NCI-H187 (cell line): ENCODE measurements at places on chromosomes 3 and 15.

DNA sequence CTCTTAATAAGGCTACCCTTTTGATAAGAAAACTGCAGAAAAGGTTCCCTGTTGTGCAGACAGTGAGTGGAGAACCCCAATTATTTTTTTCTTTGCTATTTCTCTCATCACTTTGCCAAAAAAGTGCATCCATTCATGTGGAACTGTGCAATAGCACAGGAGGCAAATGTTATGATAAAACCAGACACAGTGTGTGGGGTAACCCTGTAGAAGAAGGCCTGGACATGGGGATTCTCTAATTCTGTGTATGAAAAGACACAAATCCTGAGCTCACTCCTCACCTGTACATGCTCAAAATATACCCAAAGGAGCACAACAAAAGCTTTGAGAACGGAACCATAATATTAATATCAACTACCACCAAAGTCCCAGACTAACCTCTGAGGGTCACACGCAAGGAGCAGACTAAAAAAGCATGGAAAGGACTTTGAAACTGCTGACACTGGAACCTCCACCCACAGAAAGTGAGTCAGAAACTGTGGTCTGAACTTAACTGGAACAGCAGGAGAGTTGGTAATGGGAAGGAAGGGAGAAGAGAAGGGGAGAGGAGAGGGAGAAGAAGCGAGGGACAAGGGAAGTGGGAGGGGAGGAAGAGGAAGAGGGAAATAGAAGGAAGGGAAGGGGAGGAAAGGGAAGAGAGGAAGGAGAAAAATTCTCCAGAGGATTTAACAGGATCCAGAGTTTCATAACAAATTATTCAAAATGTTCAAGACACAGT, 299.9 kb downstream of the TBC1D5 start:
- DNase-seq, result no peak

- DNase-seq, result no peak
Observed at GRCh38 chr3:64199932-64200331, 25.3 kb downstream of the PRICKLE2 start.

GRCh38 chr3:187401856-187402255, 33.7 kb downstream of the RTP4 start:
- DNase-seq, result no peak

DNA sequence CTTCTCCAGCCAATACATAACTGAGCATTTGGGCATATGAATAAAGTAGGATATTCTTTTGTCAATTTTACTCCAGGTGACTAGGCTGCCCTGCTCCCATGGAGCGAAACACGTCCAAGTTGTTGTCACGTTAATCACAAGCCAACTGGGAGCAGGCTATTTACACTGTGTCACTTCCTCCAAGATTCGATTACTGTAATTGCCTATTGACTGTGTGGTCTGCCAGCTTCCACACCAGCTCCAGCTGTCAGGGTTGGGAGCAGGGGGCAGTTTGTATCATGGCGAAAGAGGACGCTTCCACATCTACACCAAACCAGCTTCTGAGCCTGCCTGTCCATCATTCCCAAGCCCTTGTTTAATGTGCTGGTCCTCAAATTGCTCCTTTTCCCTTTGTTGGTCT, 89.2 kb upstream of the RORA start:
- no peak for DNase-seq

DNA sequence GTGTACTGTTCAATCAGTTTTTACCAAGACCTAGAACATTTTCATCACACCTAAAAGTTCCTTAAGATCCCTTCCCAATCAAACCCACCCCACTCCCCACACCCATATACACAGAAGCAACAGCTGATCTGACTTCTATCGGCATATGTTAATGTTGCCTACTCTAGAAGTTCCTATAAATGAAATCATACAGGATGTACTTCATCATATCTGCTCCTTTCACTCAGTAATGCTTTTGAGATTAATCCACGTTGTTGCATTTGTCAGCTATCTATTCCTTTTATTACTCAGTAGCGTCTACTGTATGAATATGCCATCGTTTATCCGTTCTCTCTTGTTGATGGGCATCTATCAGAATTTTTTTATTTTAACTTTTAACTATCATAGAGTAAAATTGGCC, 14.3 kb upstream of the FILIP1L start:
- DNase-seq, result no peak

GRCh38 chr15:22263738-22264137, 183.4 kb downstream of the OR4M2 start:
- no peak for DNase-seq

- DNase-seq, result no peak
Observed at GRCh38 chr15:67865331-67865730, 25.5 kb upstream of the RNU6-1 start.

DNA sequence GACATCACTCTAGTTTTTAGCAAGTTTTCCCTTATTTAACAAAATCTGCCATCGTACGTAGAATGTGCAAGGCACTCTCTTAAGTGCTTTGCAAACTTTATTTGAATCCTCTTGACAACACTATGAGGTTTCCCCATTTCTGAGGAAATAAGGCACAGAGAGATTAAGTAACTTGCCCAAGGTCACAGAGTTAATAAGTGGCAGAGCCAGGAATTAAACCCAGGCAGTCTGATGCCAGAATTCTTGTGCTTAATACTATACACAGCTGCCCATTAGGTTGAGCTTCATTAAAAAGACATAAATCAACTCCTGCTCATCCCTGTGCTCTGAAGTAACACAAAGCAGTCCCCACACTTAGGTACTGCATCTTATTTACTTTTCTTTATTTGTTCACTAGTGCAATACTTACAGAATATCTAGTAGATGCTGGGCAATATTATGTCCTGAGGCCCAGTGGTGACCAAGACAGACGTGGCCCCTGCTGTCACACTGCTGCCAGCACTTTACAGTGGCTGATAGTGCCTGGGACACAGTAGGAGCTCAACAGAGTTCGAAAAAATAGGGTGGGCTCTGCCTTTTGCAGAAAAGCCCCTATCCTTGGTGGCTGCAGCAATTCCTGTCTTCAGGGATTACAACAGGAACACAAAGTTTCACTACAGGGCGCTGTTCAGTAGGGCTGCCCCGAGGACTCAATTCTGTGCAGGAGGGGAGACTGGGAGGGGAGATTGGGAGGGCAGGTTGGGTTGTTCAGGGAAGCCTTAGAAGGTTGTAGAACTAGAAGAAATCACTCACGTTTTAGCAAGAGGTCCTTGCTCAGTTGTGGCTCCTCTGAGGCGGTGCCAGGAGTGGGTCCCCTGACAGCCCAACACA, 138.3 kb upstream of the TPM1 start:
- no peak for DNase-seq

GRCh38 chr3:71101626-71102025, 481.9 kb downstream of the FOXP1 start:
- no peak for DNase-seq

DNA sequence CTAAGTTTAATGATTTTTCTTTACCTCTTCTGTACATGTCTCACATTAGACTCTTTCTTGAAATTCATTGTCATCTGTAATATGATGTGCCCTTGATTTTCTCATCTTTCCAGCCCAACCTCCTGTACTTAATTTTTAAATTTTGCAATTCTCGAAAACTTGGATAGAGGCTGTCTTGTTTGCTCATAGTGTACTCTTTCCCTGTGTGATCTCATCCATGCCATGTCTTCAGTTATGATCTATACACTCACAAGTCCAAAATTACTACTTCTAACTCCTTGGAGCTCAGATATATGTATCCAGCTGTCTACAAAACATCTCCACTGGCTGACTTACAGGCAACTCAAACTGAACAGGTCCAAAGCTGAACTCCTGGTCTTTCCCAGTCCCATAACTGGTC, 42.2 kb downstream of the CD200 start:
- no peak for DNase-seq

DNA sequence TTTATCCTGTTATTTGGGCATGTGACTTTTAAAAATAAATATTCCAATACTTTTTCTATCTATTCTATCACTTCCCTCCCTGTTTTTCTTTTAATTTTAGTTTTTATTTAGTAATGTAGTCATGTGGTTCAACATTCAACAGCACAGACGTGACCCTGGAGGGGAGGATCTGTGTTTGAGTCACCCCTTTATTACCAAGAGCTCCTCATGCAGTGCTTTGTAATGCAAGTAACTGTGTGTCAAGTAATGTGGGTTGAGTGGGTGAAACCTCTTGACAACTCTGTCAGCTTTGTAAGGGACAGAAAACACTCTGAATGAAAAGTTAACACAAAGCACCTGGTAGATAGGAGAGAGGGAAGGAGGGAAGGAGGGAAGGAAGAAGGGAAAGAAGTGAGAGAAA, 89.7 kb upstream of the FGF12 start:
- DNase-seq, result no peak

GRCh38 chr3:47586746-47587145, 8.1 kb upstream of the CSPG5 start:
- no peak for DNase-seq

GRCh38 chr3:38129058-38129457, 7.9 kb downstream of the ACAA1 start:
- no peak for DNase-seq

DNA sequence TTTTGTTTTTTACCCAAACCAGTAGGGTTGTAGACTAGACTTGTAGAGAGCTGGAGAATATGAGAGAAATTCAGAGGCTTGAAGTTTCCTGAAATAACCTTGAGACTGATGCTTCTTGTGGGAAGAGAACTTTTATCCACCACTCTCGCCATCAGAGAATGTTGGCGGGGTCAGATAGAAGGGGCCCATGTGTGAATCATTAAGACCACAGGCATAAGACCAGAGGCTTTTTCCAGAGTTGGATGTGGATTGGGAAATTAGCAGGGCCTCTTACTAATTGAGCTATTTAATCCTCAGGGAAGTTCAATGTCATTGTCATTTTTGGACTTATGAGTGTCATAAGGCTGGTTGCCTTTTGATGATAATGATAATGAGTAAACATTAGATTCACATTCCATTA, 246.9 kb upstream of the THRB start:
- no peak for DNase-seq

DNA sequence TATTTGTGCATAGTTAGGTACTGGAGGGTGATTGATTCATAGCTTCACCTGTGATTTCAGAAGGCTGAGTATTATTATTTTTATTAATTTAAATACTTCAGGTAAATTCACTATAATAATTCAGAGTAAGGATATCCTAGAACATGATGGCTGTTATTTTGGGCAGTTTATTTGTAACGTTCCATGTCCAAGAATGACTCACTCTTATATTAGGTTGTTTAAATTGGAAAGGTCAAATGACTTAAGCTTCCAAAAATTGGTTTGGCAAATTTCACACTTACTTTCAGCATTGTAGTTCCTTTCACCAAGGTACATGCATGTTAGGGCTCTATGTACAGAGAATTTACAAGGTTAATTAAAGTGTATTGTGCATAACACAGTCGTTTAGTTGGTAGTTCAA, 120.2 kb downstream of the EPHA3 start:
- no peak for DNase-seq

DNA sequence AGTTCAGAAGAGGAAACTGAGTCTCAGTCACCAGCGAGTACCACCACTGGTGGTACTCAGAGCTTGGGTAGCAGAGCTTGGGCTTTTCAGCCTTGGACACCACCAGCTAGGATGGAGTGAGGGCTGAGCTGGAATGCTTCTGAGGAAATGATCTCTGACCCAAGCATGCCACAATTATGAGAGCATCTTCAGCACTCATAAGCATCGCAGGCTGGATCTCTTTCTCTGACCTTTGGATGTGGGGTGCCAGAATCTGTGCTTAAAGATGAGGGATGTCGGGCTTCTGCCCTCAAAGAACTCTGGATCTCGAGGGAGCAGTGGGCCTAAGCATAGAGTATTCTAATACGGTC, 36.4 kb downstream of the ZNF710 start:
- DNase-seq, result no peak

DNA sequence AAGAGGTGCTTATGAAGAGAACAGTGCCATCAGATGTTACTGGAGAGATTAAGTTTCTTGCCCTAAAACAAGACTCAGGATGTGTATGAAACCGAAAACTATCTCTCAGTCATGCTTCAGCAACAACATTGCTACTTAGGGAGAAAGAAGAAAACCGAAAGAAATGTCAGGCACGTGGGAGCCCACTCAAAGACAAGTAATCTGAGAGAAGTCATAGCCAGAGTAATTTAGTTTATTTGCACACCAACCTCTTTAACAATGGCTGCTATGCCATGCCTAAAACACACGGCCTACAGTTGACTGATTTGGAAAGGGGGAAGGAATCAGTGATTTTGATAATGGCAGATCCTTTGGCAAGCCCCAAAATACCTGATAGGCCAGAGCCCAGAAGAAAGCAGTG, 162.9 kb downstream of the TIGIT start:
- DNase-seq, result peak; percentile 40

GRCh38 chr3:134610432-134611385, 40.1 kb downstream of the KY start:
- no peak for DNase-seq

DNA sequence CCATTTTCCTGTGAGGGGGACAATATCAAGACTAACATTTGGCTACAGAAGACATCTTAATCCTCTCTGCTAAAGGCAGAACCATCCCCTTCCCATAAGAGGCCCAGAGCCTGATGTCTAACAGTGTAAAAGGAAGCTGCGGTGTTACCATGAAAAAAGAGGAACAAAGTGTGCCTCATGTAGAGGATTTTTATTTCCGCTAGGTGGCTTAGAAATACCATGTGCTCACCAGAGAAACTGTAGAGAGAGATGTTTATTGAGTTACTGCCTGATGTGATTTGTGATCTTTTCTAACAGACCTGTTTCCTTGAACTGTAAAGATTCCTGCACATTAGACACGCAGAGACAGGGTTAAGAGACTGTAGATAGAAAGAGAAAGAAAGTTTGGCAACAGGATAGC, 22.0 kb downstream of the OR5H15 start:
- DNase-seq, result no peak

- no peak for DNase-seq
Observed at GRCh38 chr3:48467110-48467454, 20.5 kb downstream of the ATRIP start.
